ENCODE measurements at places on chromosomes 2 and 18.

- DNase-seq = no peak
Observed at GRCh38 chr2:149355716-149356422, 25.5 kb downstream of the LYPD6 start.

GRCh38 chr18:57789090-57789489 is 14.0 kb downstream of the ATP8B1 start:
- no peak for DNase-seq

GRCh38 chr18:56323673-56324072 is 314.7 kb downstream of the TXNL1 start:
- DNase-seq = no peak

DNA sequence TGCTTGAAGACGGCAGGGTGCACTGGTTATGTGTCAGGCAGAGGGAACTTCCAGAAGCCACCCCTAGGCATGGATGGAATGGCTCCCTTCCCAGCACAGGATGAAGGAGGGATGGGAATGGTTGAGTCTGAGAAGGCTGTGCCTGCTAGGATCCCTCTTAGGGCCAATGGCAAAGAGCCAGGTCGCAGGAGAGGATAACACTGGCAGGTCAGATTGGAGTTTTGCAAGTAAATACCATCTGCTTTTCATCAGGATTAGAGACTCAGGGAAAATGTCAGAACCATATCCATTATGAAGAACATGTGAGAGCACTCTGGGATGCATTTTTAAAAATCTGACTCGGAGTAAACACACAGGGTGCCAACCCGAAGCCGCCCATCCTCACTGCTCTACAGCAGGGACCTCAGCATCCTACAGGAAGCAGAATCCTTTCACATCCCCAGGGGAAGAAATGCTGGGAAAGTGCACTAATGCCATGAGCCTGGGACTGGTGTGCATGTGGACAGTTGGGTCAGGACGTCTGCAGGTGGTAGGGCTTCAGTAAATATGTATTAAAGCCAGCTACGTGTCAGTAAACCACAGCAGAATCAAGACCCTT is 139.9 kb downstream of the MYT1L start:
- no peak for DNase-seq

- DNase-seq = no peak
Observed at GRCh38 chr18:79918615-79919011, 32.8 kb downstream of the SLC66A2 start.

DNA sequence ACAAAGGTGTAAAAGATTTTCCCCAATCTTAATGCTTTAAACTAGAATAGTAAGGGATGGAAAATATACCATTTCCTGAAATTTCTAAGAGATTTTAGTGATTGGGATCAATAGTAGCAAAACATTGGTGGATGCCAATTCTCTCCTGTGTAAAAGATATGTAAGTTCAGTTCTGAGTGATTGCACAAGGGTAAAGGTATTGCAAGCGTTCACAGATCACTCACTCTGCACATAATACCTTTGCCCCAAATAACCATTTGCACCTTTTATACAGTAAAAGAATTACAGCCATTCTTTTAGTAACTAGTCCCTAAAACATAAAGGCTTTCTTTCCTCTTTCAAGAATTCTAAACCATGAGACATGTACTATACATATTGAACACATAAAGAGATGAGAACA is 13.0 kb upstream of the ZCCHC2 start:
- no peak for DNase-seq

DNA sequence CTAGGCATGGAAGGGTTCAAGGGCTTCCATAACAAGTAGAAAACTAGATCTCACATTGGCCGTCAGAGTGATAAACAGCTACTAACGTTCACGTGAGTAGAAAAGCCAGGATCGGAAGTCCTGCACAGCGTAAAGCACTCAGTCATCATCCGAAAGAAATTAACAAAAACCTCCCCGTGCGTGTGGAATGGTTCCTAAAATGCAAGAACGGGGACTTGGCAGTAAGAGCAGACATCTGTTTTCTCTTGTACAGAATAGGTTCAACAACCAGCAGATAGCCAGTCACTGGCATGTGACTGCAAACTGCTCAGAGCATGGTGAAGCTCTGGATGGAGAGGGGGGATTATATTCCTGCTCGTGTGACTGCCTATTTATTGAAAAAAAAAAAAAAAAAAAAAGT is 106.9 kb upstream of the ITGB6 start:
- DNase-seq = peak; percentile 97

GRCh38 chr2:120208381-120209353 is 14.5 kb downstream of the TMEM185B start:
- no peak for DNase-seq

- DNase-seq = no peak
Observed at GRCh38 chr2:40317046-40317445, 134.8 kb downstream of the SLC8A1 start.

Data from AG09319 (cell line).